ENCODE measurements at places on chromosomes 1 and 21.

DNA sequence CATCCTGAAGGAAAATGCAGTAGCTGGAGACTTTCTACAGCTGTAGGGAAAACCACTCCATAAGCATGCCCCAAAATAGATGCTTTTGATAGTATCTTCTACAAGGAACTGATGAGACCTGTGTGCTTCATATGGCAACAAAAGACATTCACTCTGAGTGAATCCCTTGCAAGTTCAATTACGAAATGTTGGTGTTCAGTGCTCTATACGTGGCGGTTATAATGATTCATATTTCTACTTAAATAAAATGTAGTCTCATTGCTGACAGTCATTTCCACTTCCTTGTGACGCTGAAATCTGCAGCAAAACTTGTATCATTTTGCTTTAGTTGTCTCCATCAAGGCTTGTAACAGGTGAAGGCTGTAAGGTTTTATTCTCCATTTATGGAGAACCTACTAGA lies 20.6 kb downstream of the TOR1AIP2 start:
- DNase-seq, result no peak

GRCh38 chr1:47569681-47570470 lies 132.0 kb downstream of the FOXD2 start:
- DNase-seq, result peak; percentile 95

GRCh38 chr1:233294913-233295236 lies 650 bp downstream of the PCNX2 start:
- DNase-seq, result peak; percentile 91

GRCh38 chr1:170682809-170683208 lies 18.9 kb downstream of the PRRX1 start:
- no peak for DNase-seq

- peak; percentile 28 for DNase-seq
Observed at GRCh38 chr1:233364695-233365539, 37.4 kb downstream of the MAP3K21 start.

DNA sequence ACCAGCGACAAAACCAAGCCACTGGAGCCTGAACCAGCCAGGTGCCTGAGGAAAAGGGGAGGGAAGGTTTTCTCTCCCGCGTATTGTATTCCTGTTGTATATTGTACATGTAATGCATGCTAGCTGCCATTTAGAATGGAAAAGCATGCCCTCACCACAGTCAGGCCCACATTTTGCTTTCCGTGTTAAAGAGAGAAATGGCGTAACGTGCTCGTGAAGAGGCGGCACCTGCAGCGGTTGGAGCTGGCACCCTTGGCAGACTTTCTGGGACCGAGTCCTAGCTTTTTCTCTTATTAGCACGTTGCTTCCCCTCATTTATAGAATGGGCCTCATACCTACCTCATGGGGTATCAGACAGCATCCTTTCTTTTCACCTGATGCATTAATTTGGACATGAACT lies 135.3 kb upstream of the IRF2BP2 start:
- no peak for DNase-seq

GRCh38 chr1:1161078-1161682 lies 12.5 kb upstream of the TTLL10 start:
- DNase-seq, result no peak

- DNase-seq, result no peak
Observed at GRCh38 chr1:69570356-69570755, 2.6 kb downstream of the LRRC7 start.

- DNase-seq, result no peak
Observed at GRCh38 chr1:222967466-222968240, 152.8 kb downstream of the DISP1 start.

DNA sequence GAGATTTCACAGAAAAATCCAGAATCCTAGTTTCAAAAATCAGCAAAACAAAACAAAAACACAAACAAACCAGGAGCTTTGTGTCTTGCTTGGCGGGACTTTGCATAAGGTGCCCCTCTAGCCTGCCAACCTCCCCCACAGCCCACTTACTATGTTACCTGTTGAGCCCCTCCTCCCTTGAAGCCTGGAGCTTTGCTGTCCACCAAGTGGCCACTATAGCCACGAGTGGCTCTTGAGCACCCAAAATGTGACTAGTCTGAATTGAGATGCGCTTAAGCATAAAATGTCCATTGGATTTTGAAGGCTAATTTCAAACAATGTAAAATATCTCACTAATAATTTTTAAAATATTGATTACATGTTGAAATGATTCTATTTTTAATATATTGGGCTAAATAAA lies 12.2 kb downstream of the TFAP2E start:
- DNase-seq, result no peak

DNA sequence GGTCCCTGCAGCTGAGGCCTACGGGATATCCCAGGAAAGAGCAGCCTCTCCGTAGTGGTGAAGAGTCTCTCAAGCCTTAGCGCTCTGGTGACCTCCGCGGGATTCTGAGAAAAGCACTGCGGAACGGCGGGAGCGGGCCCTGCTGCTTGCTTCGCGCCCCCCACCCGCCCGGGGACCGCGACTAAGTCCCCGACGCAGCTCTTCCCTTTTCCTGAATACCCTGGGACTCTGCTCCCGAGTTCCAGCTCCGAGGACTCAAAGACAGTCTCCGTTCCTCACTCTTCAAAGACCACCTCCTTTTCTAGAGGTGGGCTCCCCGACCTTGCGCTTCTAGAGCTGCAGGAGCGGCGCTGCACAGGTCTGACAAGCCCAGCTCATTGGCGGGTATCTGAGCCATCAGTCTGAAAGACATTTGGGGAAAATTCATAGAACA lies 3.6 kb upstream of the PRRX1 start:
- DNase-seq, result no peak

DNA sequence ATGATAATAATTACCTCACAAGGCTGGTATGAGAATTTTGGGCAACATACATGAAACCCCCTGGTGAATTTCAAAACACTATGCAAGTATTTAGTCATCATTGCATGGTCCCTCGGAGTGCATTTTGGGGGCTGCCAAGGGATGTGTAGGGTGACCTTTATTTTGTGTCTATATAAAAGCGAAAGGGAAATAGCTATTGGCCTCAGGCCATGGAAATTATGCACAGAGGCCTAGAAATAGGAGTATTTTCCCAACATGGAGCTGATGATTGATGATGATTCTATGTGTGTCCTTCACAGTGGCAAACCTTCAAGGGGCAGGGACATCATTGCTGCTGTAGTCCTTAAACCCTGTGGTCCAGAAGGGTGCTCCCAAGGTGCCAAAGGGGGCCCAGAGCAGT lies 265.5 kb downstream of the ST6GALNAC3 start:
- DNase-seq, result no peak

DNA sequence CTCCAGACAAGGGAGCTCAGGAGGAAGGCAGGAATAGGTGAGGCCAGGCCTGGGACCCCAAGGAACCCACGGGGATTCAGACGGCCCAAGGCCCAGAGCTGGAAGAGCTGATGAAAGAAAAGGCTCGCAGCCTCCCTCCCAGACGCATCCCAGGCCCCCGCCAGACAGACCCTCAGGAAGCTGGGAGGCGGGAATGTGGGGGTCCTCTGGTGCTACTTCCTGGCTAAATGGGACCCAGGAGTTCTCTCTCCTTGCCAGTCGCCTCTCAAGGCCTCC lies 430 bp downstream of the FBXO2 start:
- no peak for DNase-seq

DNA sequence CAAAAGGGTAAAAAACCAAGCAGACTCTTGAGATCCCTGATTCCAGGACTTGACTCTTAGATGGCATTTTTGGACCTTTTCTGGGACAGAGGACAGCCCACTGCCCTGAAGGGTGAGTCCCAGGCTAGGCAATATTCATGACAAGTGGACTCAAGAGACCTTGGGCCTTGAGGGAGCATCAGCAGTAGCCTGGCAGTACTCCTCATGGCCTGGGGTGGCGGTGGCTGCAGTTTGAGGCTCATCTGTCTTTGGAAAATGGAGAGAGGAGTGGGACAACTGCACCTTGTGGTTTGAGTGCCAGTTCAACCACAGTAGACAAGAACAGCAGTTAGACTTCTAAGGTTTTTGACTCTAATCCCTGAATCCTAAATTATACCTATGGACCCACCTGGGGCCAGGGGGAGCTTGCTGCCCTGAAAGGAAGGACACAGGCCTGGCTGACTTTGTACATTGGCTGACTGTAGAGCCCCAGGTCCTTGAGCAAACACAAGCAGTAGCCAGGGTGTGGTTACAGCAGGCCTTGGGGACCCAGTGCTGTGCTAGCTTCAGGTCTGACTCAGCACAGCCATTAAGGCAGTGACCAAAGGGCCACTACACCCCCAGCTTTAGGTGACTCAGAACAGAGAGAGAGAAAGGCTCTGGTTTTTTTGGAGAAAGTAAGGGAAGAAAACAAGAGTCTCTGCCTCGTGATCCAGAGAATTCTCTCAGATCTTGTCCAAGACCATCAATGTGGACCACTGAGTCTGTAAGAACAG lies 1023.2 kb downstream of the KCNT2 start:
- DNase-seq, result no peak

DNA sequence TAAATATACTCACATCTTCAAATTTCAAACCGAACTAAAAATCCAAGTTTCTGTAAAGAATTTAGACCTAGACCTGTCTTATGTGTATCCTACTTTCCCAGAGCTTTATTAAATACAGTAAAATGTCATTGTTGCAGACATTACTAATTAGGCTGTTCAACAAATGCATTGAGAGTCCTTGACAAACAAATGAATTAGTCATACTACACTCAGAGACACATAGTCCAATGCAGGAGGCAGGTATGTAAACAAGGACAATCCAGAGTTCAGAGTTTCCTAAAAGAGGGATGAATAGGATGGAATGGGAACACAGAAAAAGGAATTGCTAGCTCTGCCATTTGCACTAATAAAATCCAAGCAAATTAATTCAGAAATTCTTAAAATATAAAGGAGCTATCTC lies 1.6 kb upstream of the EGLN1 start:
- peak; percentile 16 for DNase-seq

DNA sequence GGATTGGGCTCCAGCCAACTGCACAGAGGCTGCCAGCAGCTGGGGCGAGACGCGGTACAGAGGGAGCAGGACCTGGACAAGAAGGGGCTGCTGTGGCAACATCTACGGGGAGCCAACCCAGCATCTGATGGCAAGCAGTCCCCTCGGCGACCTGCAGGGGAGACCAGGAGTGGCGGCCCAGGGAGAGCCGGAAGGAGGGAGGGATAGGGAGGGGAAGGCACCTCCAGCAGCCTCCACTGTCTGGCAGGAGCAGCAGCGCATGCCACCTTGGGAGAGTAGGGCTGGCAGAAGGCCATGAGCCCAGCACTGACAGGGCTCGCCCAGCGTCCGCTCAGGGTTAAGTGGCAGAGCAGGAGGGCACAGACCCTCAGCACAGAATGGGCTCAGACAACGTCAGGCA lies 17.3 kb downstream of the CHD5 start:
- no peak for DNase-seq

- no peak for DNase-seq
Observed at GRCh38 chr1:206782448-206782847, 10.2 kb upstream of the IL10 start.

DNA sequence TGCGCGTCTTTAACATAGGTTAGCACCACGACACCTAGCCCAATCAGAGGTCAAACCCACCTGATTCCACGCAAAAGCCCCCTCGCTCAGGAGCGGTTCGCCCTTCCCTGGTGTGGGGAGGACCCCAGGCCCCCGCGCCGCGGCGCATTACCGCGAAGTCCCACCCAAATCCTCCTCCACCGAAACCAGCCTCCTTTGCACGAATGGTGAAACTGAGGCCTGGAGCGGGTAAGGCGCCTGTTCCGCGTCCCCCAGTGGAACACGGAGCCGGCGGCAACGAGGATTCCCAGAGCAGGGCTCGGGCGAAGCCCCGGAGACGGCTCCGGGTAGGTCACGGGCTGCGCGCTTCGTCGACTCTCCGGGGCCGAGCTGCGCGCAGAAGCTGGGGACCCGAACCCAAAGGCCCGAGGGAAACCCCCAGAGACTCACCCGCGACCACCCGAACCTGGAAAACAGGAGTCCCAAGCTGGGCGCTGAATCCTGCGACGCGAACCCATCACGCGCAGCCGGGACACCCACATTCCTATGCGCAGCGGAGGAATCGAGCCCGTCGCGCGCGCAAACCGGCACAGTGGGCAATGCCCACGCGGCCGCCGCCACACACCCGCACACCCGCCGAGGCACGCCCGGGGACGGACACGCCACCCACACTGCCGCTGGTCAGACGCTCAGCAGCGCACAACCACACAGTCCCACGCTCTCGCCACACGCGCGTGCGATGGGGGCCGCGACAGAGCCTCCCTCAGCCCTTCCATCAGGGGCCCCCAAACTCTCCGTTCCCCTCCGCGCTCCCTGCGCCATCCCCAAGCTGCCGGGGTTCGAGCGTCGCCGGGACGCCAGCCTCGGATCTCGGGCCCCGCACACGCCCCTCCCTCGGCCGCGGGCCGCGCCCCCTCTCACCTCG lies 507 bp downstream of the GLIS1 start:
- no peak for DNase-seq

DNA sequence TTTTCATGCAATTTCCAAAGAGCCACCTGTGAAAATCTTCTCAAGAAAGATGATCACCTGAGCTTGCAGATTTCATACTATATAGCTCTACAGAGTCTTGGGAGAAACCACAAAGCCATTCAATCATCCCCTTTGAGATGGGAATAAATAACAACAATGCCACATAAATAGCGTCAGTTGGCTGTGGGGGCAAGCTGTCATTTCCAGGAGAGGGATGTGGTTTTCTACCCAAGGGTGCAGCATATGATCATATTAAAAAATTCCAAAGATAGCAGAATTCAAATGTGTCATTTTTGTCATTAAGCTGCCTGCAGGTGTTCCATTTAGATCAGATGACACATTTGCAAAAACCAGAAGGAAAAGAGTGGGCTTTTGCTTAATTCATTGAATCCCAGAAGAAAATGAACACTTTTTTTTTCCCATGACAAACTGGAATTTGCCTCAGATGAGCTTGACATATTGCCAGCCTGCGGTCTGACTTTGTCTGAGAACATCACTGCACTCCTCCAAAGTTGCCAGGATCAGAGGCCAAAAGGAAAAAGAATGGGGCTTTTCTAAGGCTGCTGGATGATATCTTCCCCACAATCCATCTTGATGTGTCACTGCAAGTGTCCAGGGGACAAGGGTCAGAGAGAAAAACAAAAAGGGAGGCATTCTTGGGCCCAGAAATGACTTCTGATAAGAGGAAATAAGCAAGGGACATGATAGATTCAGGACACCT lies 314.1 kb upstream of the USP25 start:
- DNase-seq, result no peak

GRCh38 chr1:151703813-151704212 lies 12.8 kb downstream of the CELF3 start:
- no peak for DNase-seq

DNA sequence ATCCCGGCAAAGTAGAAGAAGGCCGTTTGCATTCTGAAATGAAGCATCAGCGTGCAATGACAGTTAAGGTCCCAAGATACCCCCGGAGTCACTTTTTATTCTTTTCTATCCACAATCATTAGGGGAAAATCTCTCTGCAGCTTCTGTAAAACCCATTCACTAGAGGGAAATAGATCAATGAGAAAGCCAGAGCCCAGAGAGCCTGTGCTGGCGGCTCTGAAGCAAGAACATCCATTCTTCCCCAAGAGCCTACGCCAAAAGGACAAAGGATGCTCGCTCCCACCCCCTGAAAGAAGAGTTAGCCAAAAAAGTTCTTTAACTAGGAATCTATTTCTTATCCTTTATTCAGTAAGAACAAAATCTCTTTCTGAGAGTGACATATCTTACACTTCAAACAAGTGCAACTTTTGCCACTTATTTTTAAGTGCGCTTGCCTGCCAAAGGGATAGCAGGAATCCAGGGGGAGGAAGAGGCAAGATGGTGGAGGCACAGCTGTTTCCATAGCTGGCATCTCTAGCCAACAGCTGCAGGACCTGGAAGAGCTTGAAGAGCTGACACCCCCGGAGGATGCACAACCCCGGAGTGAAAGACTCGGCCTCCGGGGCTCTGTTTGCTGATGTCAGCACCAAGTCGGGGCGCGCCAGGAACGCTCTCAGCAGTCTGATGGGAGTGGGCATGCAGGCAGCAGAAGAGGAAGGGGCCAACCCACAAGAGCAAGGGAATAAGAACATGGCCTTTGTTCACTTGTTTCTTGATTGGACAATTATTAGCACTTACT lies 68.7 kb downstream of the KCNN3 start:
- DNase-seq, result no peak

All from RKO (cell line).